RWPE2 (cell line): ENCODE measurements at places on chromosomes 5 and 9.
A peak's percentile ranks its signal among the peaks of the same experiment; 100 is the strongest.

DNA sequence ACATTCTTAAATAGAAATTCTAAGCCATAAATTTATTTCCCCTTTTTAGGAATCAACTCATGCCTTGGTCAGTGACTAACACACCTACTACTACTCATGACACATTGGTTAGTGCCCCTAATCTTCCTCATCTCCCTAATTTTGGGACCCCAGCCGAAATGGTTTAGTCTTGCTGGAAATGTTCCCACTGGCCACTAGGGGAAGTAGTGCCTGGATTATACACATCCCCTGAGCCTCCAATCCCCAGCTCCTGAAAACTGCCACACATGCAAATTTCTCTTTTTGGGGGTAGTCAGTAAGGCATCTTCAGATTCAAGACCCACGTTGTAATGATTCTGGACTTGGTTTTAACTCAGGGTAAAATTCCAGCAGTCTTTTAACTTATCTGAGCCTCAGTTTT lies 79.8 kb downstream of the HSD17B3 start:
- no peak for DNase-seq

DNA sequence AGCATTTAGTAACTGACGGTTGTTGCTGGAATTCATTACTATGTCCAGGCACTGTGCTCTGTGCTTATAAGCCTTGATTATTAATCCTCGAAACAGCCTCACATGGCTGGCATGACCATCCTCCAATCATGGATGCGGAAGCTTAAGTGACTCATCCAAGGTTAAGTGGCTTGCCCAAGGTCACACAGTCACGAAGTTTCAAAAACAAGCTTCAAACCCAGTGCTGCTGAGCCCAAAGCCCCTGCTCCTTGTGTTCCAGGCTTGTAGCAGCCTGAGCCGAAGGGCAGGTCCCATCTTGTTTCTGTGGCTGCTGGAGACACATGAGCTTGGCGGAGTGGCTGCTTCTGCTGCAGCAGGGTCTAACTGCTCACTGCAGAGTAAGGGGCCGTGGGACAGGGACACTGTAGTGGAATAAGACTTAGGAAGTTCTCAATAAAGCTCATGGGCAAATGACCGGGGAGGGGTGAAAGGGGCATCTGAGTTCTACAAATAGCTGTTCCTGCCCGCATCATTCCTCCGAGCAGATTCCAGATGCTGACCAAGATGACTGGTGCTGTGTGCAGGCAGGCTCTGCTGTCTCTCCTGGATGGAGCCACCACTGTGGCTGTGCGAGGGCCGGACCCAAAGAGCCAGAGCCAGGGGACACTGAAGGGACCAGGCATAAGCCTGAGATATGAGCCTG lies 32.4 kb downstream of the WHRN start:
- no peak for DNase-seq

DNA sequence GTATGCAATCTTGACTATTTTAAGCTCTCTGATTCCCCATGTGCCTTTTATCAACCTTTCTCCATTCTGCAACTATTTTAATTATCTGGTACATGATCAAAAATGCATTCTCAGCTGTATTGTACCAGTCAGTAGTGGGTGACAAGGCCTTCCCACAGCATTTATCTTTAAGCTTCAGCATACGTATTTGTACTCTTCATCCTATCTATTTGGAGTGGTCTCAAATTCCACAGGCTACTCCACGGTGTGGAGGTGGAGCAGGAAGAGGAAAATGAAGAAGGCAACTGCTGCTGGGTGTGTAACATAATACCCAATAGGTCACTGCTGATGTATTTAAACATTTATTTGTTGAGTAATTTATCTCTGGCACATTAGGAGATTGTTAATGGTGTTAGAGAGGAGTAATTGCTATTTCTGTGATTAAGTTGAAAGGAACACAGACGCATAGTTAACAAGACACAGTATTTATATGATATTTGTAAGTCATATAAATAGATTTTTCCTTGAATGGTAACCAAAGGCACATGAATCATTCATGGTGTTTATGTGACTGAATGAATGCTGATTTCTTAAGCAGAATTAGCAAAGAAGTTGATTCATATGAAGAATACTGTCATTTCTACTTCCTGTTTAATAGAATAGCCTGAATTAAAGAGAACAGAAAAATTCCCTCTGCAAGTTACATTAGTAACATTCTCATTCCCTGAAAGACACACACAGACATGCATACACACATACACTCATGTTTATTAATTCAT lies 153.8 kb upstream of the NR3C1 start:
- DNase-seq = no peak

DNA sequence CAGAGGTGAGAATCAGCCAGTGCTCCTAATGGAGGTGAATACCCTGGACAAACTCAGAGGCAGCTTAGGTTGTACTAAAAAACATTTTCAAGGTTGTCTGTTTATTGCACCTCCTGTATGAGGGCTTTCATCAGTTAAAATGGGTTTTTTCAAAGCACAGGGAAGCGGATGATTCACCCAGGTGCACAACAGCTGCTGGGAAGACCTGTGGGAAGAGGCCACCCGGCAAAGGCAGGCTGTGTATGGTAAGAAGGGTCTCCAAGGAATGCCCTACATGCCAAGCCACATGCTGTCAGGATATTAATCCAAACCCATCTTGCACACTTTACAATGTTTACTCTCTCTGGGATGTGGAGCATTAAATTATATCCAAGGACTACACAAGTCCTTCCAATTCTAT lies 14.7 kb downstream of the SIL1 start:
- DNase-seq = no peak

DNA sequence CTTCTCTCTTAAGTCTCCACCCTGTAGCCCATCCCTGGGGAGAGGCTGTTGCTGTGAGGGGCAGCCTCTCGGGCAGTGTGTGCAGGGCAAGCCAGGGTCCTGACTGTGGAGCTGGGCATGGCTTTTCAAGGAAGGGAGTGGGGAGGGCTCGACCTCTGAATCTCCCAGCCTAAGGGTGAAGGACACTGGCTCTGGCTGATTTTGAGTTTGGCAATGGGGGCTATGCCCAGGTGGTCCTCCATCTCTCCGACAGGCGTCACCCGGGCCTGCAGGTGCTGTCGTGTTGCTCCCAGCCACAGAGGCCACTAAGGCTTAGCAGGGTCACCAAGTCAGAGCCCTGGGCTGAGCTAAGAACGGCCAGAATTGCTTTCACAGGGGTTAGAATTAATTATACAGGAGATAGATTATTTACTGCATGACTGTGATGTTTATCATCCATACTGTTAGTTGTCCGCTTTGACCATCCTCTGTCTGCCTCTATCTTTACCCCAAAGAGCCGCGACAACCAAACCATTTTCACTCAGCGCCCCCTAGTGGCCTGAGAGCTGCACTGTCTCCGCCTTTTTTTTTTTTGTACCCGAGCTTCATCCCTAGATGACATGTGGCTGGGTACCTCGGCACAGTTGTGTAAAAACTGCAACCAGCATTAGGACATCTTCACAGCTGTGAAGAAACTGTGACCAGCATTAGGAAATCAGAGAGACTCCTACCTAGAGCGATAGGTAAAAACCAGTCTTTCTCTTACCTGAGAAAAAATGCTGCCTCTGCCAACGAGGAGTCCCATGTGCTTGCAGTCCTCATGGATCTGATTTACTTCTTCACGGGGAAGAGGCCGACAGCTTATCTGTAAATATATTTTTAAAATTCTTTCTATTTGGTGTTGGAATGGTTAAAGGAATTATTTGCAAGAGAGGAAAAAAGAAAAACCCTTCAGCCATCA lies 44.5 kb downstream of the AGXT2 start:
- no peak for DNase-seq

GRCh38 chr5:34501840-34502239 lies 154.3 kb upstream of the RAI14 start:
- DNase-seq = no peak

GRCh38 chr9:86020731-86021130 lies 78.6 kb downstream of the GOLM1 start:
- no peak for DNase-seq

DNA sequence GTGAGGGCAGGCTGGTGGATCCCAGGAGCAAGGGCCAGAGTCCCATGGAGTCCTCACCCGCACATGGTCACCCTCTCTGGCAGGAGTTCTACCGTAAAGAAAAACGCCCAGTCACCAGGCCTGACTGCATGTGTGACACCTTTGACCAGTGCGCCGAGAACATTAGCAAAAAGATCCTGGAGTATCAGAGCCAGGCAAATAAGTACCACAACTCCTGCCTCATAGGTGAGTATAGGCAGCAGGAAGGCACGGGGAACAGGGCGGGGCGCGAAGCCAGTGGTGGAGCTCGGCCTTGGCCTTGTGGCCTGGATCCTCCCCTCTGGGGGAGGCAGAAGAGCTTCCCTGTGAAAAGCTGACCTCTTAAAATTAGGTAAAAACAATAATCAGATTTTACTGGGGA lies 45.4 kb upstream of the TDRD7 start:
- DNase-seq = no peak

DNA sequence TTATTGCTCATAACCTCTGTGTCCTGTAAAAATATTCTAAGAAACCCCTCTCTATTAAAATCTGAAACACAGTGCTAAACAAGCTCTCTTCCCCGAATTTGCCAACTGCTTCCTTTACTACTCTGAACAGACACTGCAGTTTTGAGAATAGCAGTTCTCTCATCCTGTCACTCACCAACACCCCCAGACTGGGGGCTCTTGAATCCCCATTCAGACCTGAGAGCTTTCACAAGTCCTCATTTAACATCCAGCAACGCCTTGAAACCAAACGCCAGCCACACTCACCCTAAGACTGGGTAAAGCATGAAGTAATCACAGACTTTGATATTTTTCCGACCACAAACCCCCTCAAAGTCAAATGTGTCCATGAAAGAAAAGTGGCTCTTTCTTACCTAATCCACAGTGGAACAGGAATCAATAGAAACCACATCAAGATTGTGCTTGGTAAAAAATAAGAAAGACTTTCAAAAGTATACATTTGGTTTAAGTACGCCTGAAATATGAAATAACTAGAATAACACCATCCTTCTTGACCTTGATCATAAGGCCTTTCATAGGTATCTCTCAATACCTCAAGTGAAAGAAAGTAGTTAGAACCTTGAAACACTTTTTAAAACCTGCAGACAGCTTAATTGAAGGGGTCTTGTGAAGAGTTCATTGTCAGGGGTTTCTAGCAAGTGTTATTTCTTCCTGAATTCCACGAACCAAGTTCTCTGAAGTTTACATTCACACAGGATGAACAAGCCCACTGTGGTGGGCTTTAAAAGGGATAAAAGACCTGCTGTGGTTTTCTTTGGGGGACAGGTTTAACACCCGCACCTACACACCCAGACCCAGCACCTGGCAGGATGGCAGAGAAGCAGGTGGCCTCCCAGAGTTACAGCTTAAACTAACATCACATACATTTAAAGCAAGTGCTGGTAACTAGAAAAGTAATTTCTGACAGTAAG lies 412.6 kb downstream of the MLLT3 start:
- DNase-seq = no peak

DNA sequence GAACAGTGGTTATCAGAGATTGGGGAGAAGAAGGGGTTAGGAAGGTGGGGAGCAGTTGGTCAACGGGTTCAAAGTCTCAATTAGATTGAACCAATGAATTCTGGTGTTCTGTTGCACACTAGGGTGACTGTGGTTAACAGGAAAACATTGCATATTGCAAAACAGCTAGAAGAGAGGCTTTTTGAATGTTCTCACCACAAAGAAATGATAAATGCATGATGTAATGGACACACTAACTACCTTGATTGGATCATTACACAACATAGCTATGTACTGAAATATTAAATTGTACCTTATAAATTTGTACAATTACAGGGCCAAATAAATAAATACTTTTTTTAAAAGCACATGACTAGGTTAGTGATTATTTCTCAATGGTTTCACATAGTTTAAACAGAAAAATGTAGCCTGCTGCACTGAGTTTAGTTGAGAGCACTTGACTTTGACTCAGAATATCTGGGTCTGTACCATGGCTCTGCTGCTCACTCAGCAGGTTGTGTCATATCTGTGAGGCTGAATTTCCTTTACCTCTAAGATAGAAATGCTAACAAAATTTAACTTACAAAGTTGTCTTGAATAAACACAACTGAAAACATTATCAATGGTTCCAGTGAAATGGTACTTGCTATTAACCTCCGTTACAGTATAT lies 30.4 kb downstream of the NUDT12 start:
- DNase-seq = no peak

GRCh38 chr9:4464911-4465513 lies 25.3 kb upstream of the SLC1A1 start:
- DNase-seq = no peak

DNA sequence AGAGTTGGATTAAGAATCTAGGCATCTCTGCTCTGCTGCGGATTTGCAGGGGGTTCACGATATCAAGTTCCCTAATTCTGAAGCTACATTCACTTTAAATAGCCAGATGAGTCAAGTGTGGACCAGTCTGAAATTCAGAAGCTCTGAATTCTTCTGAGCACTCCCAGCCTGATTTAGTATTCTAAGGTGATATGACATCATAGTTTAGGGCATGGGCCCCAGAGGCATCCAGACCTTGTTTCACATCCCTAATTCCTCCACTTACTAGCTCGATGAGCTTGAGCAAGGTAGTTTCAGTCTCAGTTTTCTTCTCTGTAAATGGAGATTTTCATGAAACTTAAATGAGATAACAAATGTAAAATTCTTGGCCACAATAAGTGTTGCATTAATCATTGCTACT lies 65.2 kb downstream of the TMEM167A start:
- no peak for DNase-seq

DNA sequence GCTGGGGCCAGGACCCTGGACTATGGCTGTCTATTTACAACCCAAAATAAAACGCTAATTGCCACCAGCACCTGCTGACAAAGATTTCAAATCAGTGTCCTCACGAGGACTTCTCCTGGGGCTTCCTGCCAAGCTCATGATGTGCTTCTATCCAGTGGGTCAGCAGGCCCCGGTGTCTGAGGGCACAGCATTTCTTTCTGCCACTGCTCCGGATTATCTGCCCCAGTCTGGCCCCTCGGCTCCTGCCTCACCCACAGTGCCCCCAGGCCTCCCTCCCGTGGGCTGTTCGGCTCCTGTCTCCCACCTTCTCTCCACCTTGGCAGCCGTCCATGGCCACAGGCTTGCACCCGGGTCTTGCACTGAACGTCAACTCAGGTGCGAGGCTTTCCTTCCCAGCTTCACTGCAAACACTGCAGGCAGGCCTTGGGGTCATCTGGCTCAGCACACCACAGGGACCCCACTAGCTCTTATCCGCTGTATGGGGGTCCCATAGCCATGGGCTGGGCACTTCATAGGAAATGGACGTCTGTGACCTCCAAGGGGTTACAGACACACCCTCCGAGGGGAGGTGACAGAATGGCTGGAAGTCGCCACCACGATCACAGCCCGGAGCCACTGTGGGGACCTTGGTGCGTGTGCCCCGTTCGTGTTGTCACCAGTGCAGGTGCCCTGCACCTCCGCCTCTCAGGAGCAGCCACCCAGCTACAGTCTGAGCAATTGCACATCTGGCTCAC lies 43.8 kb upstream of the FCN1 start:
- peak; percentile 65 for DNase-seq
